ENCODE measurements at places on chromosomes 7 and 10.

DNA sequence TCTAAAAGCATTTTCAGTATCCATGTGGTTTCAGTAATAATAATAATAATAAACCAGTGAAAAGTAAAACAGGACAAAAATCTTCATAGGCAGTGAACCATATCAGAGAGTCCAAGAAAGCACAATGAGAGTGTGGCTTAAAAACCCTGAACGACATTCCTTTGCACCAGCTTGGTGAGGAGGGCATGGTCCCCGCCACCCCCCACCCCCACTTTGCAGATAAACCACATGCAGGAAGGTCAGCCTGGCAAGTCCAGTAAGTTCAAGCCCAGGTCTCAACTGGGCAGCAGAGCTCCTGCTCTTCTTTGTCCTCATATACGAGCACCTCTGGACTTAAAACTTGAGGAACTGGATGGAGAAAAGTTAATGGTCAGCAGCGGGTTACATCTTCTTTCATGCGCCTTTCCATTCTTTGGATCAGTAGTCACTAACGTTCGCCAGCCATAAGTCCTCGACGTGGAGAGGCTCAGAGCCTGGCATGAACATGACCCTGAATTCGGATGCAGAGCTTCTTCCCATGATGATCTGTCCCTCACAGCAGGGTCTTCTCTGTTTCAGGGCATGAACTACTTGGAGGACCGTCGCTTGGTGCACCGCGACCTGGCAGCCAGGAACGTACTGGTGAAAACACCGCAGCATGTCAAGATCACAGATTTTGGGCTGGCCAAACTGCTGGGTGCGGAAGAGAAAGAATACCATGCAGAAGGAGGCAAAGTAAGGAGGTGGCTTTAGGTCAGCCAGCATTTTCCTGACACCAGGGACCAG lies 172.5 kb downstream of the EGFR start:
- peak; percentile 4 for DNase-seq

GRCh38 chr10:3509355-3509754 lies 275.7 kb downstream of the KLF6 start:
- no peak for DNase-seq

- peak; percentile 38 for DNase-seq
Measured at GRCh38 chr10:102832987-102833386, 4.2 kb downstream of the CYP17A1 start.

- DNase-seq: peak; percentile 48
Measured at GRCh38 chr7:31099451-31100444, 47.6 kb downstream of the ADCYAP1R1 start.

DNA sequence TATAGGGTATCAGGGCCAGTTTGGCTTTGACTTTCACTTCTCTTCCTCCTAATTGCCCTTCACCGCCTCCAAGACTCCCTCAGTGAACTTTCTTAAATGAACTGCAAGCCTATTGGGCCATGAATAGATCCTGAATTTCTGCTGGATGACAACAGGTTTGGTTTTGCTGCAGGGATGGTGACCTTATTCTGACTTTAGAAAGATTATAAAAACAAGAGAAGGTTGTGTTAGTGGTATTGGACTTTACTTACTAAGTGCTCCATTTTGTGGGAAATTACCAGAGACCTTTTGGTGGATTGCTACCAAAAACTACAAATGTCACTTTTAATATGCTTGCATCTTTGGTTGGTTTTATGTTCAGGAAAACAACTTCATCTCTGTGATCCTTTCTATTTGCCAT lies 11.5 kb upstream of the LIPA start:
- DNase-seq: no peak

DNA sequence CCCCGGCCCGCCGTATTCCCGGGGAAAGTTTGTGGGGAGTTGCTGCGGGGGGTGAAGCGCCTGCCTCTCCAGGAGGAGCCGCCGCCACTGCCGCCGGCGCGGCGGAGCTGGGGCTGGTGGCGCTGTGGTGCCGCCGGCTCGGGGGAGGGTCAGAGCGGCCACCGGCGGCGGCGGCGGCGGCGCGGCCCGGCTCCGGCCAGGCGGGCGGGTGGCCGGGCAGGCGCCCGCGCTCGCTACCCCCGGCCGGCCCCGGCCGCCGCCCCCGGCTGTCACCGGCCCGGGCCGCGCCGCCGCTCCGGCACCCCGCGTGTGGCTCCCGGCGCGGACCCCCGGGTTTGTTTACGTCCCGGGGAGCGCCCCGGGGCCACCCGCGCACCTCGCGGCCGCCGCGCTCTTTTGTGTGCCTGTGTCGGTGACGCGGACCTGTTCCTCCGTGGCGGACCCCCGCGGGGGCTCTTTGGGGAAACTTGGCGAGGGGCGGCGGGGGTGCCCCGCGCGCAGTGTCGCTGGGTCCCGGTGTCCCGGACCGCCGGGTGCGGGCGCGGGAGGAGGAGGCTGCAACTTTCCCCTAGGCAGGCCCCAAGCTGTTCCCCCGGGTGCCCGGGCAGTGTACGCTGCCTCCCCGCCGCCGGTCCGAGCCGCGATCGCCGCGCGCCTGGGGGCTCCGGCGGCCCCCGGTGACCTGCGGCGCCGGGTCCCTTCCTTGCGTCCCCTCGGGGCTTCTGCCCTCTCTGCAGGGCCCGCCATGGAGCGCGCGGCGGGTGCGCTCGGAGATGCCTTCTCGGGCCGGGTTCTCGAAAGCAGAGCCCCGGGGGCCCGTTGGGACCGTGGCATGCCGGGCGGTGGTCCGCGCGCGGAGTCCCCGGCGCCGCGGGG lies 593 bp upstream of the CUX1 start:
- DNase-seq: peak; percentile 54

DNA sequence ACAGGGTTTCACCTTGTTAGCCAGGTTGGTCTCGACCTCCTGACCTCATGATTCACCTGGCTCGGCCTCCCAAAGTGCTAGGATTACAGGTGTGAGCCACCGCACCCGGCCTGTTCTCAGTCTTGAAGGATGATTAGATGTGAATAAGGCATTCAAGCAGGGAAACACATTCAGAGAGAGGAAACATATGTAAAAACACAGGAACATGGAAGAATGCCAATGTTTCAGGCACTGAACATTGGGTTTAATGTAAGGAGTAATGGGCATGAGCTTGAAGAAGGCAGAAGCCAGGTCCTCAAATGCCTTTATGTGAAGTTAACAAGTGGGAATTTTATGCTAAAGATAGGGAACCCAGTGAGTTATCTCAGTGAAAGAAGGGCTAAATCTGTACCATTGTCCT lies 74.3 kb downstream of the ARL4A start:
- no peak for DNase-seq

DNA sequence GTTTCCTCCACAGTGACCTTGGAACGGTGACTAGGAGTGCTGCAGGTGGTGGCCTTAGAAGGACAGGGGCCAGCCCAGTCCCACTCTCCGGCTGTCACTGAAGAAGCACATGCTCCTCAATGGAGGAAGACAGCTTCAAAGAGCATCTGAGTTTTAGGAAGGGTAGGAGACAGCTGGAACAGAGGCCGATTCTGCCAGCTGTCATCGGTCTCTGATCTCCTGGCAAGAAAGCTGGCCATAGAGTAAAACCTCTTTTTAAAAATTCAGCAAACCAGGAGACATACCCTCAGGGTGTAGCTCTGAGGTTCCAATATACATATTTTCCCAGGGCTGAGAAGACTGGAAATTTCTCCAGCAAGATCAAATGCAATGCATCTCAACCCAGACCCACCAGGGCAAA lies 55.9 kb downstream of the KCNMA1 start:
- no peak for DNase-seq

DNA sequence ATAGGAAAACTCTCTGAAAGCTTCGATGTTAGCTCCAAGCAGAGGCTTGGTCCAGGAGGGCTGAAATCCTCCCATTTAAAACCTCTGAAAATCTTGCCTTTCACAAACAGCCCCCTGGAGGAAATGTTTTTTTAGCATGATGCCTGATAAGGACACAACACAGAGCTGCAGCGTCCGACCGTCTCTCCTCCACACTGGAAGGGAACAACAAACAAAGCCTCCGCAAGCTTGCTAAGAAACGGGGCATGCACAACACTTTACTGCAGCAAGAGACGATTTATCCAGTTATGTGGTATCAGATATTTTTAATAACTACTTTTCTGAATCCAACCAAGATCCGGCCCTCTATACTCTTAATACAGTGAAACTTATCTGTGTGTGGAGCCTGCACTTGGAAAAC lies 182.3 kb downstream of the PTPRN2 start:
- no peak for DNase-seq

- no peak for DNase-seq
Measured at GRCh38 chr7:152476551-152476950, 40.7 kb upstream of the KMT2C start.

DNA sequence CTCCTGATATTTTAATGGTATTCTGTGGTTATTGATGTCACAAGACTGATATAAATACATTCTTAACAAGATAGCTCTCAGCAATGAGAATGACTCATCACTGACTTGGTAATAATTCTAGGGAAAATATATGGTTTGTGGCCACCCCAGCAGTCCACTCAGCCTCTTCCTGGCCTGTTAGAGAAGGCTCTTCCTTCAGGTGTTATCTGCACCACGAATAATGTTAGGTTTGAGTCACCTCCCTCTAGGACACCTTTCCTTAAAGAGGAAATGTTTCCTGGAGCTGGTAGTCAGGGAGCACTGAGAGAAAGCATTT lies 163.3 kb downstream of the SVIL start:
- DNase-seq: peak; percentile 48

GRCh38 chr10:107915215-107915610 lies 750.7 kb upstream of the SORCS1 start:
- peak; percentile 66 for DNase-seq

- DNase-seq: no peak
Measured at GRCh38 chr7:14579971-14580370, 322.6 kb downstream of the DGKB start.

GRCh38 chr10:85047170-85047834 lies 718.9 kb downstream of the CCSER2 start:
- no peak for DNase-seq

DNA sequence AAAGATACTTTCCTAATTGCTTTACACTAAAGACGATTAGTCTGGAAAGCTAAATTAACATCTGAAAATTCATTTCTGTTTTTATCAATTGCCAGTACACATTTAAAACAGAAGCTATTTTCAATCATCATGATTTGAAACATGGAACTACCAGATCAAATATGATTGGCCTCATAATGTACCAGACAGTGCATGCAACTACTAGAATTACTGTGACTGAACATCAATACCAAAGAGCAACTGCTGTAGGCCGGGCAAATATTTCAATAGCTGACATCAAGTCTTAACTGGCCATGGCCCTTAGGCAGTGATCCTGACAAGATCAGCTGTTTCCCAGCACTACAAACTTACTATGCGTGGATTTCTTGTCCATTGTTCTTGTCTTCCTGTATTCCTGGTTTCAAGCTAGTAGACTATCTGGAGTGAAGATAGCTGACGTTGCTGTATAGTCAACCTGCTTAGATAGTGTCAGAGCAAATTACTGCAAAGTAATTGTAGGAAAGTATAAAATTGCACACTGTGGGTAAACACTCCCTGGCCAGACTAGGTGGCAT lies 21.7 kb upstream of the WNT16 start:
- DNase-seq: no peak

DNA sequence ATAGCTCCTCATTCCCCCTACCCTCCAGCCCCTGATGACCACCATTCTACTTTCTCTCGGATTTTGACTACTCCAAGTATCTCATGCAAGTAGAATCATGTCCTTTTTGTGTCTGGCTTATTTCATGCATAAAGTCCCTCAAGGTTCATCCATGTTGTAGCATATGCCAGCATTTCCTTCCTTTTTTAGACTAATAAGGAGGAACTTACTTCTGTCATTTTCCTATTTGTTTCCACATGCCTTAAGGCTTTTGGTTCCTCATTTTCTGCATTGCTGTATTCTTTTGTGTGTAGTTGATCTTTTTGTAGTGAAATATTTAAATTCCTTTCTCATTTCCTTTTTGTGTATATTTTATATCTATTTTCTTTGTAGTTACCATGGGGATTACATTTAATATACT lies 376.9 kb downstream of the CALN1 start:
- DNase-seq: no peak

DNA sequence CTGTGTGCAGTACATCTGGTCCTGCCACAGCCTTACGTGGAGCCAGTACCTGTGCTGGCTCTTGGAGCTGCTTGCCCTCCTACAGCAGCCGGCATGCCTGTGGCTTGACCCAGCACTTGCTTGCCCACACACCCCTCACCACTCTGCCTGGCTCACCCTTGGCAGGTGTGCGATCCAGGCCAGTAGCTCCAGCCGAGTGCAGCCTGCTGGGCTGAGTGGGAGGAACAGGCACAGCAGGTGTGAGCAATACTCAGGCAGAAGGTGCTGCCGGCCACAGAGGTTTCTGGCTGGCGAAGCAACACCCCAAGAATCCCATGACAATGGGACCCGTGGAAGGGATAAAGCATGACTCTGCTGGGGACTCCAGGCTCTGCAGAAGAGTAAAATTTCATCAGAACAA lies 173.5 kb upstream of the ADCY1 start:
- DNase-seq: peak; percentile 32

- DNase-seq: peak; percentile 13
Measured at GRCh38 chr10:127278001-127278400, 81.6 kb upstream of the INSYN2A start.

- no peak for DNase-seq
Measured at GRCh38 chr10:47277352-47278151, 22.4 kb upstream of the GDF10 start.

GRCh38 chr7:32892521-32893206 lies 1.1 kb upstream of the KBTBD2 start:
- peak; percentile 69 for DNase-seq

DNA sequence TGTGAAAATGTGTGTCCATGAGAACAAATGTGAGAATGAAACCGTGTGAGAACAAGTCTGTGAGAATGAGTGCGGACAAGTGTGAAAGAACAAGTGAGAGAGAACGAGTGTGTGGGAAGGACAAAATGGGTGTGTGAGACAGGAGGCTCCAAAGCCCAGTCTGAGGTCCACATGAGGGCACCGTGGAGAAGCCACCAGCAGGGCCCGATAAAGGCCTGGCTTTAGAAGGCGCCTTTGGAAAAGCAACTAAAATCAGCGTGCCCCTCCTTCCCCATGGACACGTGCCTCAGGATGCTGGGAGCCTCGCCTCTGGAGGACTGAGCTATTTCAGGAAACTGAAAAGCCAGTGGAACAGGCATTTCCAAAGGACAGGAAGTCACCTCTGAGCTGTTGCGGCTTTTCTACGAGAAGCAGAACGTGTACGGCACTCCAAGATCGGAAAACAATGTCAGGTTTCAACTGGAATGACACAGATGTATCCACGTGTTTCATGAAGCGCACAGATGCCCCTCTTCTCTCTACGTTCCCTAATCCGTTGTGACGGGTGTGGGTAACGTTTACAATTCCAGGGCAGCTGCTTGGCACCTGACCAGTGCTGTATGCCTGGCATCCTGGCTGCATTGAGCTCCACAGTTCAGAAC lies 46.4 kb downstream of the ESYT2 start:
- peak; percentile 68 for DNase-seq
